ENCODE measurements at places on chromosomes 4 and X. TPM values are rescaled to one million over a fixed set of nuclear protein-coding genes. Genes with fewer than 3 reads are reported as not detected.

GRCh38 chr4:188552741-188553275, 413.6 kb downstream of the TRIML1 start:
- no peak for DNase-seq

DNA sequence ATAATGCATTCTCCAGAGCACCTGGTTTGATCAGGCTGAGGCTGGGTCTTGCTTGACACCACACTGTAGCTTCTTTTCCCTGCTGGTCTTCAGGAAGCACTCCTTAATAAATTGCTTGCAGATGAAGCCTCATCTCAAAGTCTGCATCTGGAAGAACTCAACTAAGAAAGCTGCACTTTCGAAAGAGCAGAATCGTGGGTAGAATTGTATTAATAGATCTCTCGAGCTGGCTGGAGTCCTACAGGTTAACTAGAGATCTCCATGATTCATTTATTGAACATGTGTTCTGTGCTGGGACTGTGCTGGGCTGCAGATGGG, 152.7 kb downstream of the STK32B start:
- DNase-seq: no peak

DNA sequence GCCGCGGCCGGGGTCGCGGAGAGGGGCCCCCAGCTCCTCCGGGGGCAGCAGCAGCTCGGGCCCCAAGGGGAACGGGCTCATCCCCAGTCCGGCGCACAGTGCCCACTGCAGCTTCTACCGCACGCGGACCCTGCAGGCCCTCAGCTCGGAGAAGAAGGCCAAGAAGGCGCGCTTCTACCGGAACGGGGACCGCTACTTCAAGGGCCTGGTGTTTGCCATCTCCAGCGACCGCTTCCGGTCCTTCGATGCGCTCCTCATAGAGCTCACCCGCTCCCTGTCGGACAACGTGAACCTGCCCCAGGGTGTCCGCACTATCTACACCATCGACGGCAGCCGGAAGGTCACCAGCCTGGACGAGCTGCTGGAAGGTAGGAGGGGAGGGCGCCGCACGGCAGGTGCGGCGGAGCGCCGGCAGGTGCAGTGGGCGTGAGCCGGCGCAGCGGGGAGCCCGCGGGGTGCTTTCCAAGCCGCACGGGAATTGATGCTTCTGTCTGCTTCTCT, 886 bp downstream of the DCLK2 start:
- no peak for DNase-seq

DNA sequence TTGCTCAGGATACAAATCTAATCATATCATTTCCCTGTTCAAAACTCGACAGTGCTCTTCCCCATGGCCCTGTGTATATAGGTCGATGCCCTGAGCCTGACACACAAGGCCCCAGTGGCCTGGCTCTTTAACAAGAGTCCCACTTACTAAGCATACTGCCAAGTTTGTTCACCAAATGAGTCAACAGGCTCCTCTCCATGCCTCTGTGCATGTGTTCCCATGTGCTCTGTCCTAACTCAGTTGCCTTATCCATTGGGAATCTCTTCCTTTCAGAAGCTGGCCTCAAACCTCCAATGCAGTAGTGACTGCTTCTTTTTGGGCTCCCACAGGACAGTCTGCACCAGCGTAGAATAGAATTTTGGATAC, 18.9 kb upstream of the CXCR3 start:
- no peak for DNase-seq

- DNase-seq: no peak
These were observed 617.8 kb downstream of the PCDH7 start for GRCh38 chr4:31338000-31338399.

GRCh38 chr4:95153182-95153581, 395.4 kb downstream of the BMPR1B start:
- DNase-seq: no peak

GRCh38 chr4:3254302-3255131, 5.6 kb downstream of the MSANTD1 start:
- no peak for DNase-seq

GRCh38 chrX:101668143-101668542, 8.5 kb upstream of the ARMCX2 start:
- no peak for DNase-seq

DNA sequence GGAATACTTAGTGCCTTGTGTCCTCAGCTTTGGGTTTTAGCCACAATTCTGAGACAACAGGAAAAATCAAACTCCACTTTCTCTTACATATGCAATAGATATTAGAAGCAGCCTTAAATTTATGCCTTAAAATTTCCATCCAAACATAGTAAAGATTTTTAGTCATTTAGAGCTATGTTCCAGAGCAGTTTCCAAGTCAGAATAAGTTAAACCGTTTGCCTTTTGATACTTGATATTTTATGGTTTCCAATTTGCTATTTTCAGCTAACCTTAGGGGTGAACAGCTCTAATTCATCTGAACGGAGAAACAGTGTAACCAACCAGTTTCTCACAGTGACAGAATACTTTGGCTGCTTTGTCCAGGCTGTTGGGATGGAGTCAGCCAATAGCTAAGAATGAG, 125.8 kb upstream of the RXFP1 start:
- no peak for DNase-seq

- no peak for DNase-seq
These were observed 297.7 kb upstream of the HAND2 start for GRCh38 chr4:173827707-173828106.

DNA sequence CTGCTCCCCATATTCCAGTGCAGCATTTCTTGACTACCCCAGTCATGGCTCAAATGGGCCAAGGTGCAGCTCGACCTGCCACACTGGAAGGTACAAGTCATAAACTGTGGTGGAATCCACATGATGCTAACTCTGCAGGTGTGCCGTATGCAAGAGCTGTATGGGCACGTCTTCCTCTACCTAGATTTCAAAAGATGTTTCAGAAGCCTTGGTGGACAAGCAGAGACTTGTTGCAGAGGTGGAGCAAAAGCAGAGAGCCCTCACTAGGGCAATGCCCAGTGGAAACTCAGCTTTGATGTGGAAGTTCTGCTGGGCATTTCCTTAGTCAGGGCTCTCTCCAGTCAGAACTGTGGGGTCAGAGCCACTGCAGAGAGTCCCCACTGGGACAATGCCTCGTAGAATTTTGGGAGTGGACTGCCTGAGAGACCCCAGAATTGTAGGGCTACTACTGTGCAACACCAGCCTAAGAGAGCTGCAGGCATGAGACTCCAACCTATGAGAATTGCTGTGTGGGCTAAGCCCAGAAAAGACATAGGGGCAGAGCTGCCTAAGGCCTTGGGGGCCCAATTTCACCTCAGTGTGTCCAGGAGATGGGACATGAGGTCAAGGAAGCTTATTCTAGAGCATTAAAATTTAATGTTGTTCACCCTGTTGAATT, 65.7 kb downstream of the BEX3 start:
- no peak for DNase-seq

GRCh38 chrX:98350940-98351339, 1467.2 kb downstream of the RPA4 start:
- DNase-seq: no peak

GRCh38 chr4:128303986-128304385, 16.4 kb upstream of the PGRMC2 start:
- DNase-seq: no peak

DNA sequence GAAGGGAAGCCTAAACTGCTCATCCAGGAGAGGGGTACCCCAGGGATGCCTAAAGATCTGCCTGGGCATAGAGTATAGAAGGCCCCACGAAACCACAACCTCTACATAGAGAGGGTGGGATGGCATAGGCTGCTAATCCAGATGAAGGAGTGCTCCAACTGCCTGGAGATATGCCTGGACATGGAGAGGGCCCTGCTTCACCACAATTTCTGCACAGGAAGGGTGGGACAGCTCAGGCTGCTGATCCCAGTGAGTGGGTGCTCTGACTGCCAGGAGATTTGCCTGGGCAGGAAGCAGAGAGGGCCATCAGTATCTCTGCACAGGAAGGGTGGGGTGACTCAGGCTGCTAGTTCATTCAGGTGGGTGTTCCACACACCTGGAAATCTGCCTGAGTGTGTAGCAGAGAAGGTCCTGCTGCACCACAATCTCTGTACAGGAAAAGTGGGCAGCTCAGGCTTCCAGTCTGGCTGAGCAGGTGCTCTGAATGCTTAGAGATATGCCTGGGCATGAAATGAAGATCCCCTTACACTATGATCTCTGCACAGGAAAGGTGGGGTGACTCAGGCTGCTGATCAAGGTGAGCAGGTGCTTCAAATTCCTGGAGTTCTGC, 61.1 kb downstream of the ZNF518B start:
- DNase-seq: no peak

- DNase-seq: no peak
These were observed 55.3 kb downstream of the KLHL4 start for GRCh38 chrX:87572901-87573300.

- DNase-seq: no peak
These were observed 519.5 kb downstream of the FGF13 start for GRCh38 chrX:138191998-138192397.

Gene ATP8A1
- 134 TPM for total RNA-seq

Gene FAM9A
- not detected for total RNA-seq

Gene GABRE
- total RNA-seq: not detected

Gene MAGEA11
- not detected for total RNA-seq

Gene FGA
- not detected for total RNA-seq
